ENCODE measurements at places on chromosomes 12 and 14.

DNA sequence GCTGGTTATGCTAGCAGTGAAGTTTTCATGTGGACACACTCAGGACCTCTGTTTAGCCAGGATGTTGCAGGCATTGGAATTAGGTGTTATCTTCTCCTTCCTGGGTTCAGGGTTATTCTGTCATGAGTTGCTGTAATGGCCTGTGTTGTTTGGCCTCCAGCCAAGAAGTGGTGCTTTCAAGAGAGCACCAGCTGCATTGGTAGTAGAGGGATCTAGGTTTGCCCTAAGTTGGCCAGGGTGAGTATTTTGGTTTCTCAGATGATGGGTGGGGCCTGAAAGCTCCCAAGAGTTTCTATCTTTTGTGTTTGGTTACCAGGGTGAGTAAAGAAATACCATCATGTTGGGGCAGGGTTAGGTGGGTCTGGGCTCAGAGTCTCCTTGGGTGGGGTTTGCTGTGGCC, 2.7 kb upstream of the GZMH start:
- DNase-seq: no peak

- DNase-seq: no peak
Measured at GRCh38 chr12:69655616-69656340, 43.3 kb downstream of the BEST3 start.

DNA sequence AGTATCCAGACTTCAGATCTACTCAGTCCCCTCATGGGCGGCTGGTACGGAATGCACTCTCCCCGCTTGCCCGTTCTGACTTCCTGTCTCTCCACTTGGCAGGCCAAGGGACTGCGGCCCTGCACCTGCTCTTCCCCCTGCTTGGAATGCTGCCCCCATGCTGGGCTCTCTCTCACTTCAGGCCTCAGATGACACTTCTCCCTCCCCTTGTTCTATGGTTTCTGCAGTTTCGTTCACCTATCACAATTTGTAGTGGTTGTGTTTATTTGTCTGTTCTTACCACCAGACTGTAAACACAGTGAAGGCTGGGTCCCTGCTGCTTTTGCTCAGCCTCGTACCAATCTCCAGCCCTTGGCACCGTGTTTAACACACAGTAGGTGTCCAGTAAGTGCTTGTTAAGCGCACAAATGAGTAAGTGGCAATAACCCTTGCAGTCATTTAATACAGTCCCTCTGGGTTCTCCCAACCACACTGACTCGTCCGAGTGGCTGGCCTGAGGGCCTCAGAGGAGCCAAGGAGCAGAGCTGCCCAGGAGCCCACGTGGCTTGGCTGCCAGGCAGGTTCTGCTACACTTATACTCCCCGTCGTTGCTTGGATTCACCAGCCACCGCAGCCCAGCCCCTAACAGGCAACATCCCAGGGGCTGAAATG, 11.8 kb downstream of the SLC6A12 start:
- no peak for DNase-seq

DNA sequence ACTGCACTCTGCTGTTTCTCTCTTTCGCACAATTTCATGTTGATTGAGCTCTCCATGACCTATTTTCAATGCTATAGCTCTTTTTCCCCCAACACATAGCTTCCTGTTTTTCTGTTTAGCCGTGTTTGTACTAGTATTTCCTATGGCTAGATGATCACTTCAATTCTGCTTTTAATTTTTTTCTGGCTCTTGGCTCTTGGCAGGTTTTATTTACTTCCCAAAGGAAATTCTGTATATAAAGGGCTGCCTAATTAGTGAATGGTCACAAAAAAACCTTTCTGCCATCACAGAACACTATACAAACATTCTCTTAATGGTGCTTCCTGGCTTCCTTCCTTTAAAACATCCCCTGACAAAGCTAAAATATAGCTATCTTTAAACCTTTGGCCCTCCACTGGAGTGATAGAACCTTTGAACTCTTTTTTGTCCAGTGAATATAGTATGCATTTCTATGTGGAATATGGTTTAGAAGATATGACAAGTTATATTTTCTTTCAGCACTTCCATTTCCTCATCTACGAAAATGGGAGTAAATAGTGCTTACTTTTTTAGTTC, 88.2 kb downstream of the RASSF9 start:
- no peak for DNase-seq

DNA sequence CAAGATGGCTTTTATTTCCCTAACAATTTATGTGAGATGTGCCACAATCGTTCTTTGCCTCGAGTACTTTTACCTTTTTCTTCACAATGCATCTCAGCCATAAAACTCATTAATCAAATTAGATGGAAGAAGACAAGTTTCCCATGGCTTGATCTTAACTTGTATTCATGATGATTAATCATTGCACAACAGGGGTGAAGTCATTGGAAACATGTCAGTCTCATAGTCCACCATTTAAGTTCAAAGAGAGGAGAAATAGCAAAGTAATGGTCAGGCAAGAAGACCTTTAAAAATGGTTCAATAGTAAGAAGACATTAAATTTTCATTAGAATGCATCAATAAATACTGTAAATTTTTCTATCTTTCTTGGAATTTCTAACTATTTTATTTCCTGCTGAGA, 136.3 kb downstream of the FOXG1 start:
- no peak for DNase-seq

DNA sequence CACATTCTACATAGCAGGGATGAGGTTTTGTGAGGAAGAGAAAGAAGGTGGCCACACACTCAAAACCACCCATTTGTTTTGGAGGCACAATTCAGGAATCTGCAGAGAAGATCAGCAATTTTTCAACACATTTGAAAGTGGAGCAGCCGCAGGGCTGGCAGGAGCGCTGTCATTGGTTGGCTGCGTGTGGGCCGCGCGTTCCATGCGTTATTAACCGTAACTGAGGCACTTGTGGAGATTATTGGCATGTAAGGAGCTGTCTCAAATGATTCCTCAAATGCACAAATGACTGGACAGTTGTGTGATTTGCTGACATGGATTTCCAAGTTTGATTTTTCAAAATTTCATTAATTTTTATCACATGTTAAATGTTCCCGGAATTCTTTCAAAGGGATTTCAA, 318.5 kb downstream of the TMEM132D start:
- DNase-seq: no peak

- no peak for DNase-seq
Measured at GRCh38 chr12:60847281-60847680, 1251.5 kb downstream of the SLC16A7 start.

GRCh38 chr12:119877639-119877948, 474 bp upstream of the CIT start:
- no peak for DNase-seq

DNA sequence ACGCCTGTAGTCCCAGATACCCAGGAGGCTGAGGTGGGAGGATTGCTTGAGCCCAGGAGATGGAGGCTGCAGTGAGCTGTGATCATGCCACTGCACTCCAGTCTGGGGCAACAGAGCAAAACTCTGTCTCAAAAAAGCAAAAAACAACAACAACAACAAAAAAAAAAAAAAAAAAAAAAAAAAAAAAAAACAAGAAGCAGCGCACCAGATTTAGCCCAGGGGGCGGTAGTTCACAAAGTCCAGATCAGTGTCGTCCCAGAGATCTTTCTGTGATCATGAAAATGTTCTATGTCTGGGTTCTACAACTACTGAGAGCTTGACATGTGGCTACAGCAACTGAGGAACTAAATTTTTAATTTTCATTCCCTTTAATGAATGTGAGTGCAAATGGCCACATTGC, 27.4 kb downstream of the OAS2 start:
- no peak for DNase-seq

- DNase-seq: peak; percentile 14
Measured at GRCh38 chr14:99524804-99525698, 43.8 kb downstream of the CCNK start.

GRCh38 chr14:43674273-43674672, 832.8 kb downstream of the FSCB start:
- DNase-seq: no peak

- no peak for DNase-seq
Measured at GRCh38 chr14:64645220-64645892, 58.9 kb upstream of the PLEKHG3 start.

GRCh38 chr14:22982477-22983245, at the start of gene AJUBA:
TSS of gene AJUBA (minus strand) at chr14:22982551. CDS start at chr14:22982266, 285 bp downstream.
- peak; percentile 64 for DNase-seq

DNA sequence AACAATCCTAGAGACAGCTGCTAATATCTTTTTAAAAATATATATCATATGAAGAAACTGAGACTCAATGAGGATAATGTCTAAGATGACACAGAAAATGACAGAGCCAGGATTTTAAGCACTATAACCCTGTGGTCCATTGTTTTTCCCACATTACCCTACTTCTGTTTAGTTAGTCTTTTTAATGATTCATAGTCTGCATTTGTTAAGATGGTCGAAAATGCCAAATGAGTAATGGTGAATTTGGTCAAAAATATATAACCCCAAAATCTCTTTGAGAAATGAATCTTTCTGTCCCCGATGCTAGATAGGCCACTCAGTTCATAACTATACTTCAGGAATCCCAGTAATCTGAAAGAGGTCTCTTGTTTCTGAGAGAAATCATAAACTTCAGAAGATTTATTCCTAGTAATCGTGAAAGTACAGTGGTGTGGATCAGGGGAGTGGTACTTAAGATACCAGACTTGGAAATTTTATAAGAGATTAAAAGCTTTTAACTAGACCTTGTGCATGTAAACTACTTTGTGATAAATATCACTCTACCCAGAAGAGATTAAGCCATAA, 10.8 kb downstream of the RTRAF start:
- DNase-seq: no peak

- DNase-seq: no peak
Measured at GRCh38 chr12:76708296-76708695, 55.6 kb upstream of the ZDHHC17 start.

- DNase-seq: no peak
Measured at GRCh38 chr12:106863189-106863588, 88.7 kb downstream of the RIC8B start.

GRCh38 chr14:53127832-53128231, 25.3 kb downstream of the DDHD1 start:
- DNase-seq: no peak

GRCh38 chr14:103057028-103057371, 349 bp downstream of the CDC42BPB start:
- DNase-seq: no peak

DNA sequence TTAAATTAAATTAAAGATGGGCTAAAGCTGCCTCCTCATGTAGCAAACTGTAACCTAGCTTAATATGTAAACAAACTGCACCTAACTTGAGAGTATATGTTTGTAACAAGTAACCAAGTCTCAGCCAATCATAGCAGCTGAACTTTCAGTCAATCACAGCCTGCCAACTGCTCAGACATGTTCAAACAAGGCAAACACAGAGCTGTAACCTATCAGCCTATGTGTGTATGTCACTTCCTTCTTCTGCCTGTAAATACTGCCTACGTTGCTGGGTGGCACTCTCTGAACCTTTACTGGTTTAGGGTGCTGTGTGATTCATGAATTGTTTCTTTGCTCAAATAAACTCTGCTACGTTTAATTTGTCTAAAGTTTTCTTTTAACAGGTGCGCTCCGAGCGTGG, 2.9 kb downstream of the SERPINA6 start:
- DNase-seq: no peak

DNA sequence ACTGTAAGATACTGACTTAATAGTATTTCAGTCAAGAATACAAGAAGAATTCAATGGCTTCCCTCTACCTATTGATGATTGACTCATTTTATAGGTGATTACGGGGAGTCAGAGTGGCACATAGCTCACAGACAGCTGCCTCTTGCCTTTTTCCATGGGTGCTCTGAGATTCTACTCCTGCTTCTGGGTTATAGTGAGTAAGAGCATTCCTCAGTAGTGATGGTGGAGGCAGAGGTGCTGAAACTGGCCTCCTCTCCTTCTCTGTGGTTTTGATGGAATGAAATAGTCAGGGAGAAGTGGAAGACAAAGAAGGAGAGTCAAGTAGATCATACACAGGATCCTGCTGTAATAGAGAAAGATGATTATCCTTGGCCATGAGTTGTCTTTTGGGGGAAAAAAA, 438.2 kb upstream of the FAR2 start:
- no peak for DNase-seq

DNA sequence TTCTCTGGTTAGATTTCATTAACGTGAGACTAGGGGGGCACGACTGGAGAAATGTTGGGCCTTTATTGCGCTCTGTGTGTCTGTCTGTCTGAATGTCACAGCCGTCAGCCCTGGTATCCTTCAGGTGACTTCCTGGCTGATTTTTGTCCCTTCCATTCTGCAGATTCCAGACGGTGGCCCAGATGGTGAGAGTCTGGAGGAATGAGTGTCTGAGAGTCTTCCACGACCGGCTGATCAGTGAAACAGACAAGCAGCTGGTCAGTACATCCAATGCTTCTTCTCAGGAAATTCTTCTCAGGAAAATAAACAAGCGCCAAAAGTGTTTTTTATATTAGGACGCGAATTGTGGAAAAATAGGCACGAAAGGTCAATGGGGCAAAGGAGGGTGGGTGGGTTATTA, 93.5 kb downstream of the CCDC92 start:
- no peak for DNase-seq

DNA sequence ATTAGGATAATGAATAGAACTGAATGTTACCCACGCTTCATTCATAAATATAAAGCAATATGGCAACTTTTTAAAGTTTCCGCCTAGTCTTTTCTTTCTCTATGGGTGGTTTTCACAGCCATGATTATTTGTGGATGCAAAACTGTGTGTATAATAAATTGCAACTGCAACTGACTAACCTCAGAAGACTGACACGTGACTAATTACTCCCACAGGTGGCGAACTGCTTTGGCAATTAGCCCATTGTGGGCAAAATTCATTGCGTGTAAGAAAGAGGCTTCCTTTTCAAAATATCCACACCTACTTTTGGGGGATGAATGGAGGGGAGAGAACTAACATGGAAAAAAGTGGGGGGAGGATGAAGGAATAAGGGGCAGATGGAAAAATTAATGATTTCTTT, 79.0 kb downstream of the SLC25A21 start:
- DNase-seq: no peak

DNA sequence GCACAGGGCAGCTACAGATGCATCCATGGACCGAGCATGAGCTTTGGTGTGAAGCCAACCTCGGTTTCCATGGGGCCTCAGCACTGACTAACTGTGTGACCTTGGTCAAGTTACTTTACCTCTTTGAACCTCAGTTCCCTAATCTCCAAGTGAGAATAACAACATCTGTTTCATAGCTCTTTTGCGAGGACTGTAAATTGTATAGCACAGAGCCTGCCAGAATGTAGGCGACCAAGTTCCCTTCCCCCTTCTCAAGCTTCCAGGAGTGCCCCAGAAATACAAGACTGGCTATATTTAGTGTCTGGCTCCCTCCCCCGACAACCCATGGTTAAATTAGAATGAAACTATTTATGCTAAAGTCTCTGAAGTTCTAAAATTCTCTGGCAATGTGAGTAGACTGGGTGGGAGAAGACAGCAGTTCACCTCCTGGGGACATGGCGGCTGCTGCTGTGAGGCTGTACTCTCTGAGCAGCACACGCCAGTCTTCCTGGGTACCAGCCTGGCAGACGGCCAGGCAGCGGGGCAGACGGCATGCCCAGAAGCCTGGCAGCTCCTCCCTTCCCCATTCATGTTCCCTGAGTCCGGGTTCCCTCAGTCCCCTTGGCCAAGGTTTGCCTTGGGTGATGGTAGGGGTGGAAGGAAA, 22.0 kb upstream of the TMED10 start:
- no peak for DNase-seq

Measured in activated effector memory CD4-positive, alpha-beta T cell treated with Interleukin-2 at 50 U/mL for 16 hours (primary cell).